ENCODE measurements at places on chromosomes 11 and 22. TPM values are rescaled to one million over a fixed set of nuclear protein-coding genes. Genes with fewer than 3 reads are reported as not detected.

DNA sequence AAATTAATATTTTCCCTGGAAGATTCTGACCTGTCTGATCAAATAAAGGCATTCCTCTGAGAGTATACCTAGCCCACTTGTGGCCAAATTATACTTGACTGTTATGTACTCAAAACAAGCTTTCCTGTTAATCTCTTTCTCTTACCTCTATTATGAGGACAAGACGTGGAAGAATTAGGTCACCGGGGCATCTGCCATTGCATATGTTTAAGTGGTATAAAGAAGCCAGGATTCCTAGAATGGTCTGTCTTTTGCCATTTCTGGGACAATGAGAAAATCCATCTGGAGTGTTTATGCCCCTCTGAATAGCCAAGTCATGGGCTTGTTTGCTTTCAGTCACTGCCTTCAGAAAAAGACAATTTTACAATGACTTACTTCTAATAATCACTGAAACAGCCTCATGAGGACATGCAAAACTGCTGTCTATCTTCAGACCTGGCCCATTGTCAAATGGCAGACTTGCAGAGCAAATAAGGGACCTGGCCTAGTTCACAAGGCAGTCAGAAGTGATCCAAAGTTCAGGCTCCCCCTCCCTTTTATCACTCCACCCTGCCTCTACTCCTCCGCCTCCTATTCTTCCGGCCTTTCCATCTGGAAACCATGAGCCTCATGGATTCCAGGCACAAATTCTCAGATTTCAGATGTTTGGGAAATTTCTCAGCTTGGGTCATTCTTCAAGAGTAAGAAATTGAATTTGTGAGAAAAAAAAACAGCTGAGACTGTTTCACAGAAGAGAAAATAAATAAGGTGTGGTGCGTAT is 128.1 kb upstream of the LDLRAD3 start:
- ATAC-seq: no peak

GRCh38 chr11:134252346-134253187 is 585 bp downstream of the THYN1 start:
- peak; percentile 14 for ATAC-seq

GRCh38 chr22:44127356-44127755 is 53.4 kb upstream of the PARVG start:
- ATAC-seq: no peak

GRCh38 chr22:39635719-39636118 is 65.2 kb downstream of the CACNA1I start:
- ATAC-seq: no peak

DNA sequence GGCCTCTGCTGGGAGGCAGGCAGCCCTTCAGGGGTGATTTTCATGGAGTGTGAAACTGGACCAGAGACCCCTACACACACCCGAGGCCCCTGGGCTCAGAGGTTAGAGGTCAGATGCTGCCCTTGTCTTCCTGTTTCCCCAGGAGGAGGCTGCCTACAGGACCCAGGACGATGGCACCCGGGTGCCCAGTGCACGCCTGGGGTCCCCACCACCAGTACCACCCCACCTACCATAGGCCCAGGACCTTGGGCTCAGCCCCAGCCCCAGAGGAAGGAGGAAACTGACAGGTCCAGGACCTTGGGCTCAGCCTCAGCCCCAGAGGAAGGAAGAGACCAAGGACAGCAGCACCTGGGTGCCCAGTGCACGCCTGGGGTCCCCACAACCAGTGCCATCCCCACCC is 79.2 kb downstream of the BRD1 start:
- no peak for ATAC-seq

- ATAC-seq: no peak
These were observed 111.3 kb downstream of the GGTLC2 start for GRCh38 chr22:22755778-22756100.

DNA sequence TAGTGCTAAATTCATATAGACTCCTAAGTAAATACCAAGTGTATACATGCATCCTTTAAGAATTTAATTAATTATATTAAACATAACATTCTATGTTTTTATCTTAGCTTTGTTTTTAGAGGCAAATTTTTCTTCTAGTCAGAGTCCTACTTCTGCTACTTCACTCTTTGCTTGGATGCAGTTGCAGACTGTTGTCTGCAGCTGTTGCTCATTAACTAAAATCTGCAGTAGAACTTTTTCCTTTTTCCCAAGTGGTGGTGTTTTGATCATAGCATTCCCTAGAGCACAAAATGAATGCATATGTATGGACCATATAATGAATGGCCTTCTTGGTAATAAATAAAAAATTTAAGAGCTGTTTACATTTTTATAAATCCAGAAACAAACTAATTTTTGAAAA is 198.3 kb downstream of the CASP12 start:
- ATAC-seq: no peak

GRCh38 chr11:9799886-9800285 is 136.0 kb downstream of the SWAP70 start:
- ATAC-seq: no peak

DNA sequence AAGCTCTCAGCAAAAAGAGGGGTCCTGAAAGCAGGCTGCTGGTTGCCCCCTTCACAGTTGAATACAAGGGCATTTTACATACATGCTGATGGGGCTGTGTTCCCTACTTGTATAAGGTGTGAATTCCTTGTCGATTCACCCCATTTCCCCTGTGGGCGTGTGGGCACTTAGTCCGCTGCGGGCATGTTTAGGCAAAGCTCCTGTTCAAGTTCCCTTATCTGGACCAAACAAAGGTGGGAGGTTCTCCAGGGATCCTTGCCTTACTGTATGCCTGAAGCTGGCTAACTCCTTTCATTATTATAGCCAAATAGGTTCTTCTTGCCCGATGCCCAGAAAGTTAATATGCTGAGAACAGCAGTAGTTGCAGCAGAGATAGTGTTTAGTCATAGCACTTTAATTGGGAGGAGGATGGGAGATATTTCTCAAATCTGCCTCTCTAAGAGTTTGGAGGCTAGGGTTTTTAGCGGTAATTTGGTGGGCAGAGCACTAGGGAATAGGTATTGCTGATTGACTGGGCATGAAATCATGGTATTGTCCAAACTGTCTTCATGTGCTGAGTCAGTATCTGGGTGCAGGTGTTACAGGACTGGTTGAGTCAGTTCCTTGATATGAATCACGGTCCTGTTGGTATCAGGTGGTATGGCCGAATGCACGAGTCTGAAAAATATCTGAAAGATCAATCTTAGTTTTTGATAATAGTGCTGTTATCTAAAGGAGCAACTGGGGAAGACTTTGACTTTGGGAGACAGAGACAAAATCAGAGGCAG is 32.7 kb downstream of the METTL15 start:
- ATAC-seq: no peak

GRCh38 chr11:61473370-61474012 is 35.1 kb upstream of the LRRC10B start:
- ATAC-seq: peak; percentile 60

- ATAC-seq: peak; percentile 38
These were observed 48.2 kb upstream of the CHST1 start for GRCh38 chr11:45713573-45713972.

GRCh38 chr11:102293873-102294601 is 23.2 kb upstream of the BIRC3 start:
- ATAC-seq: peak; percentile 94

DNA sequence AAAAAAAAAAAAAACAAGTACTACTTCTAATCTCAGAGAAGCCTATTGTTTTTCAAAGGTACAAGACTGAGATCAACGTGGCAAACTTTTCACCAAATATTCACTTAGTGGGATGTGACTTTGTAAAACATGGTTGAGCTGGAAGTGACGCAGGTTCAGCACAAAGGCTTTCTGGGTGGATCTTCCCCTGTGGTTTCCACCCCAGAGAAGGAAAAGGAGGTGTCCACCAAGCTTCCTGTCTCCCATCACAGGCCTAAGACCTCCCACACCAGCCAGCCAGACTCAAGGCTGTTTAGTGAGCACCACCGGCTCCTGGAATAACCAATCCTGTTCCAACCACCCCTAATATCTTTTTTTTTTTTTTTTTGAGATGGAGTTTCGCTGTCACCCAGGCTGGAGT is 5.7 kb downstream of the TMEM184B start:
- peak; percentile 85 for ATAC-seq

DNA sequence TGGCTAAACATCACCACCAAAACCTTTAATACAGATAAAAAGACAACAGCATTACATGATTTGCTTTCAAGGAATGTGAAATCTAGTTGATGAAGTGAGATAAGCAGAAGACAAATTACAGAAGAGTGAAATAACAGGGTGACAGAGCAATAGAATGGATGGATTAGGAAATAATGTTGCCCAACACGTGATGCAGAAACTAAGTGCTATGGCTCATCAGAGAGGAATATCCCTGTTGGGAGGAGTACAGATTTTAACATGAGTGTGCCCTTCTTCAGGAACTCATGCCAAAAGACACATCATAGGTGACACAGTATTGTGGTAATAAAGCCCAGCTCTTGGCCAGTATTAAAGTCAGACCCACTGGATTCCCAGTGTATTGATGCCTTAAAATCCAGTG is 176.6 kb upstream of the RAG2 start:
- no peak for ATAC-seq

GRCh38 chr11:42544726-42545125 is 767.1 kb upstream of the API5 start:
- ATAC-seq: no peak

GRCh38 chr11:10606536-10607208 is 38.2 kb upstream of the LYVE1 start:
- ATAC-seq: peak; percentile 80

Gene NXPE2
- not detected for total RNA-seq

Gene RIMBP3C
- 0.19 TPM for total RNA-seq

Gene B4GALNT4
- 9.4 TPM for total RNA-seq
